ENCODE measurements at places on chromosomes 5 and 9.

- no peak for DNase-seq
Measured at GRCh38 chr9:122197882-122198281, 30.9 kb downstream of the LHX6 start.

GRCh38 chr5:103743421-103743820 lies 180.8 kb upstream of the NUDT12 start:
- DNase-seq, result no peak

- no peak for DNase-seq
Measured at GRCh38 chr5:154968953-154969352, 28.1 kb downstream of the MRPL22 start.

DNA sequence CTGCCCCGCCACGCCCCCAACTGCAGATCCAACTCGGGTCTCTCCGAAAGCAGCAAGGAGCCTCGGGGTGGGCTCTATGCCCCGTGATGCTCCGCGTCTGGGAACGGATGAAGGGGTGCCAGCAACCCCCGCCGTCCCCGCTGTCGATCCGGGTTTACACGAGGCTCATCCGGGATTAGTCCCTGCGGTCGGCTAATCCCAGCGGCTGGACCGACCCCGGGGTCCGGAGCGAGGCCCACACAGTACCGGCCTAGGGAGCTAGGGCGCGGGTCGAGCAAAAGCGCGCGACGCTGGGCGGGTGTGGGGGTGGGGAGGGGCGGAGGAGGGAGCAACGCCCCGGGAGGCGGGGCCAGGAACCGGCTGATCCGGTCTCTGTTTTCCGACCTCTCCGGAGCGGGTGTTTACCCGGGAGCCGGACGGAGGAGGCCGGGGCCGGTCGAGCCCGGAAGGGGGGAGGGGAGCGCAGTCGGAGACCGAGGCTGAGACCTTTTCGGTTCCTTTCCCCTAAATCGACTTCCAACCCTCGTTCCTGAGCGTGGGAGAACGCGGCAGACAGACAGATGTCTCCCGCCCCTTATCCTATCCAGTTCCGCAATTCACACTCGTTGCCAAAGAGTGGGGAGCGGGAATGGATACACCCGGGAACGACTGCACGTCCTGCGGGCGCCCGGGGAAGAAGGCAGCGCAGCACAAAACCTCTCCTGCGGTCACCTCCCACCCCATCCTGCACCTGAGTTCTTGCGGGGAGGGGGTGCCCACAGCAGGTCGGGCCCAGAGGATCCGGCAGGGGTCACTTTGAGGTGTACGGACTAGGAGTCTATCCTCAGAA lies 28.6 kb downstream of the PCDH1 start:
- peak; percentile 85 for DNase-seq

DNA sequence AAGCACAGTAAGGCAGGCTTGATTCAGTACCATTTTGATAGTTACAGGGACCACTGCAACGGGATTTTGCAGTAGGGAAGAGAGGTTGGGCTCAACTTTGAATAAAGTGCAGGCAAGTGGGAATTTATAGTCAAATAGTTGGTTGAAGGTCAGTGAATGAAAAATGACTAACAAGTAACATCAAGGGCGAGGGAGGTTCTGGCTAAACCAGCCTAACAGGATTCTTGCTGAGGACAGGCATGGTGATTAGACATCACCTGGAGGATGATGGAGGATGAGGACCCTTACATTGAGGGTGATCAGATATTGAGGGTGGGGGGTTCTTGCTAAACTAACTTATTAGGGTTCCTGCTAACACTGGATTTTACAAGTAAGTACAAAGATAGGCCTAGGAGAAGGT lies 66.1 kb upstream of the SMC5 start:
- no peak for DNase-seq

GRCh38 chr9:97740848-97741821 lies 44.0 kb upstream of the XPA start:
- DNase-seq, result peak; percentile 68

DNA sequence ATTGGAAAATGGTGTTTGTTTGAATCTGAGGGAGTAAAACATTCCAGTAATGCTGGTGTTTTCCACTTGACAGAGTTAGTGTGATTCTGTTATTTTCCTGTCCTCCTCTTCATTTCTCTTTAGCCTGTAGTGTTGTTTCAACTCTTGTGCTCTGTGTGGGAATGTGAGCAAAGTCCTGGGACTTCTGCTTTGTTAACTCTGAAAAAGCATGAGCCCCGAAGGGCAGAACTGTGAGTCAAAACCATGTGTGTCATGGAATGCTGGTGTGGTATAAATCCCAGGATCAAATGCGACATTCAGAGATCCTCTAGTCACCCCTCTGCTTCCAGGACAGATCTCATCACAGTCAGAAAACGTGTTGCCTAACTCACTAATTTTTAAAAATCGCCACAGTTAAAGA lies 8.9 kb downstream of the F2R start:
- DNase-seq, result peak; percentile 76

GRCh38 chr9:137116027-137116507 lies 1.5 kb upstream of the DPP7 start:
- no peak for DNase-seq

DNA sequence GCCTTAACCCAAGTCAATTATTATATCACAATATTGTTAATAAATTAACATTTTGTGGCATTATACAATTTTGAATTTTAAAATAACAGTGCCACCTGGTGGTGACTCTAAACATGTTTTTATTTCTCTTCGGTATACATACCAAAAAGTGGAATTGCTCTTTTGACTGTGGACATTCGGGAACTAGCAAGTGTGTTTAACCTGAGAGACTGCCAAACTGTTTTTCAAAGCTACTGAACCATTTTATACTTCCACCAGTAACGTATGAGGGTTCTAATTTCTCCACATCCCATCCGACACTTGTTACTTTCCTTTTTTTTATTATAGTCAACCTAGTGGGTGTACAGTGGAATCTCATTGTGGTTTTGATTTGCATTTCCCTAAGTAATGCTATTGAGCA lies 18.3 kb upstream of the HSDL2 start:
- DNase-seq, result peak; percentile 71

- DNase-seq, result no peak
Measured at GRCh38 chr9:131628459-131629225, 83.3 kb downstream of the PRRT1B start.
